ENCODE measurements at places on chromosomes 7 and 10. TPM values are rescaled to one million over a fixed set of nuclear protein-coding genes. Genes with fewer than 3 reads are reported as not detected.

GRCh38 chr7:50688226-50688590 is 94.5 kb downstream of the GRB10 start:
- no peak for DNase-seq

GRCh38 chr10:112244197-112244596 is 39.0 kb upstream of the TECTB start:
- DNase-seq: no peak

GRCh38 chr7:26374647-26375373 is 83.1 kb downstream of the SNX10 start:
- no peak for DNase-seq

DNA sequence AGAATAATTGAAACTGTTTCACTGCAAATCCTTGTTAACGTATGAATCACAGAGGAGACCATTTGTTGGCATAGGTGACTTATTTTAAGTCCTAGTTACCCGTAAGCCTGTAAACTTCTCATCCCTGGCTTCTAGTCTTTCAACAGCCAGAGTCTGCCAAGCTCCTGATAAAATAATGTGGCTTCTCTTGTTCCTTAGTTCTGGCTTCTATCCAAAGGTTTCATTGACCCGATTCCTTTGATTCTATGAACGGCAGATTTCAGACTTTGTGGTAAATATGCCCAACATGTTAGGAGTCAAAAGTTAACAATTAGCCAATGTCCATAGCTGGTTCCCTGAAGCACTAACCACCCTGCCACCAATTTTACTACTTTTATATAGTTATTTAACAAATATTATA is 23.3 kb downstream of the DNAH11 start:
- no peak for DNase-seq

- DNase-seq: no peak
Measured at GRCh38 chr7:21771266-21771665, 174.4 kb downstream of the CDCA7L start.

GRCh38 chr10:58756130-58756719 is 243.6 kb downstream of the BICC1 start:
- no peak for DNase-seq

DNA sequence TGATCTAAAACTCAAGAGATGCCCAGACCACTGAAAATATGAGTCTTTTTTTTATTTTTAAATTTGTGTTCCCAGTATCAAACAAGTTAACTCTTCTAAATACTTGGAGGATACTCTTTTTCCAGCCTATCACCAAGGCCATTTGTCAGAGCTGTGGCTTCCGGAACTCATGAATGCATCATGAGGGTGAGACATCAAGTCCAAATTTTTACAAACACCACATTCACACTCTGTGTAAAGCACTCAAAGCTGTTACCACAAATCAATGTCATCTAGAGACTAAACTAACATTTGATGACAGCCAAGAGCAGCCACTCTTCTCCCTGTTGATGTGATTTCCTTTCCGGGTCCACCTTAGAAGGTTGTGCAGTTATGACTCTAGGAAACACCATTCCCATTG is 43.8 kb upstream of the ARID5B start:
- DNase-seq: no peak

- DNase-seq: no peak
Measured at GRCh38 chr7:128932862-128933179, 4.9 kb upstream of the IRF5 start.

GRCh38 chr7:47264021-47264651 is 317.8 kb downstream of the TNS3 start:
- no peak for DNase-seq

DNA sequence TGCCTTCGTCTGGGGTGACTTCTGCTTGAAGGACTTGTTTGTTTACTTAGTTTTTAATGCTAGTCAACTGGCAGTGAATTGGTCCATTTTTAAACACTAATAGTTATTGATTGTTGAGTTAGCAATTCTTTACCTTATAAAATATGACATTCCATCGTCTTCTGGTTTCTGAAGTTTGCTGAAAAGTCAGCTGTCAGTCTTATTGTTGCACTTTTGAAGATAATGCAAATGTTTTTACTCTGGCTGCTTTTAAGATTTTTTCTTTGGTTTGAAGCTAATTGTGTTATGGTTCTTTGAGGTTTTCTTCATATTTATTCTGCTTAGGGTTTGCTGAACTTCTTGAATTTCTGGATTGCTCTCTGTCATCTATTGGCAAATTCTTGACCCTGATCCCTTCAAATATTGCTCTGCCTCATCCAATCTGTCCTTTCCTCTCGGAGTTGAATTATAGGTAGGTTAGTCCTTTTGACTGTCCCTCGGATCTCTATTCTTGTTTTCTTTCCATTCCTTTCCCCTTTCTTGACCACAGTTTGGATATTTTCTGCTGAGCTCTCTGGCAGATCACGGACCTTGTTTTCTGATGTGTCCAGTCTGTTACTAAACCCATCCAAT is 24.2 kb downstream of the MGMT start:
- DNase-seq: no peak

DNA sequence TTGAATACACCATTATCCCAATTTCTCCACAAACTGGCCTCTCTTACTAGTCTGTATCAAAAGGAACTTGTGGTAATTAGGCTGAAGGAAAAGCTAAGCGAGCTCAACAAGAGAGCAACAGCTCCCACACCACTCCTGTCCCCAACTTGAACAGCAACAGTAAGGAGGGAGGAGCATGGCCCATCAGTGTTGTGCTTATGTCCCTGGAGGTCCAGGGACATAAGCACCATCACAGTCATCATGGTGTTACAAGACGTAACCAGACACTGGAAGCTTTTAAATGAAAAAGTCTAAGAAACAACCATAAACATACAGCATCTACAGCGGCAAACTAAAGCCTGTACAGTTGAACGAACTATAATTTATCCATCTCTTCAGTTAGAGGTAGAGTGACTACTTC is 989 bp downstream of the ERLIN1 start:
- DNase-seq: no peak

DNA sequence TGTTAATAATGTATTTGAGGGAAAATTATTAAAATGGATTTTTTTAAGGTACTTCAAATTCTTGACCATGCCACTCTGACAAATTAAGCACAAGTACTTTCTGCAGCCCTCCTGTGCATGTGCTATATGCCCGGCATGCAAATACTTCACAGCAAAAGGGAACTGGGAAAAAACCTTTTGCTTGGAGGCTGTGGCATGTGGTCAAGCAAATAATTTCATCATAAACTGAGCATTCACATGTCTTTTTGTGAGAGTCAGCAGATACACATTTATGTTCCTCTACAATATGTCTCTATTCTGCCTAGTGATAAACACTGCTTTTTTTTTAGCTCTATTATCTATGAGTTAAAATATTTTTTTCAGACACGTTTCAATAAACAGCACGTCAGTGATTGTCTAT is 53.7 kb upstream of the SEMA3A start:
- DNase-seq: no peak

- DNase-seq: no peak
Measured at GRCh38 chr10:80288849-80289248, 609 bp downstream of the MAT1A start.

DNA sequence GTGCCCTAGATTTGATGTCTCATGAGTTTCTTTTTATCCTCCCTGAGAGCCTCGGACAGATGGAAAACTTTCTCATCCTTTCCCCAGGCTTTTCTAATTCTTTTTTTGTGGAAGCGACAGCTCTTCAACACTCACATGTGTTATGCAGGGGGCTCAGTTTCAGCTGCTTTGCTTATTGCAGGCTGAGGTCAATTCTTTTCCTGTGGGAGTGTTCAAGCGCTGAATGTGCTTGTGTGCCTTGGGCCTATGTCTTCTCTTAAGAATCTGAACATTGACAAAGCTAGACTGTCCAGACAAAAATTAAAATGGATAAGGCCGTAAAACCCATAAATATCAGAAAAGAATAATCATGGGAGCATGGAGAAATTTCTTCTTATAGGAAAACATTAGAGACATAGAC is 125.2 kb upstream of the STEAP4 start:
- DNase-seq: no peak

DNA sequence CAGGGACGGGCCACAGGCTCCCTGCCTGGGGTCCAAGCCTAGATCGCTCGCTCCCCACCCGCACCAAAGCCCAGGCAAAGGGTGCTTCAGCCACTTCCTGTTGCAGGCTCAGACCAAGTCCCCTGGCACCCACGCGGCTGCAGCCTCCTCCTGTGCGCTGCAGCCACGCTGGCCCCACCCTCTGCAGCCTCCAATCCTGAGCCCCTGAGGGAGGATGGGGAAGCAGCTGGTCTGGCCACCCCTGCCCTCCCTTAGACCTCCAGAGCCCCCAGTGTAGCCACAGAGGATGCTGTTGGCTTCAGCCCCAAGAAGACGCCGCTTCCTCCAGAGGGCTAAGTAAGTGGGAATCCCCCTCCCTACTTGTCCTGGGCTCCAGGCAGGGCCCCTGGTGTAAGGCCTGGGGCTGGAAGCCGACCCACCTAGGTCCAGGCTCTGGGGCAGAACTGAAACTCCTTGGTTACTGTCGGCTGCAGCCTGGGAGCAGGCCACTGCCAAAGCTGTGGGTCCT is 9.4 kb downstream of the LIMK1 start:
- no peak for DNase-seq

DNA sequence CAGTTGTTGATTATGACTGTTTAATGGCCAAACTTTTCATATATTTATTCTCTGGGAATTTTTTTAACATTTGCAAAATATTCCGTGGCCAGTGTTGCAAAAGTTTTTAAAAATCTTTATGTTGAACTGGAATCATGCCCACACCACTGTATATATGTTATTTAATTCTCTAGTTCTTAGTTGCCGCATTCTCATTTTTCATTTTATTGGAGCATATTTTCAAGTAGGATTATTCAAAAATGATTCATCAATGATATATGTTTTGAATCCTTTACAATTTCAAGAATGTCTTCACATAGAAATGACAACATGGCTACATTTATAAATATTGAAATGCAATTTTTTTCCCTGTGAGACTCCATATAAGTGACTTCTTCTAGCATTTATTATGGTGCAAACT is 188.6 kb upstream of the LRRTM3 start:
- no peak for DNase-seq

DNA sequence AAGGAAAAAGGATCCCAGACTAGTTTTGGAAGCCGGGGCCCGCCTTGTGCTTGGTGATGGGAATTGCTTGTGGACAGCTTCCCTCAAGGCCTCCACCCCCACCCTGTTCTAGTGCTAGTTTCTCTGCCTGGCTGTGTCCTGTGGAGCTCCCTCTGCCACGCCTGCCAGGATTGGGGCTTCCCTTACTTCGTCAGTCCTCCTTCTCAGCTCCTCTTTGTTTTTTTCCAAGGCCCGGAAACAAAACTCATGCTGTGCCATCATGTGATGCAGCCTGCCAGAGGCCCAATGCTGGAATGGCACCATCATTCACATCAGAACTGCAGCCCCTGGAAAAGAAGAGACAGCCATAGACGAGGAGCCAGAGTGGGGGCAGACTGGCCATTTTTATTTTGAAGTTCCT is 11.2 kb downstream of the YKT6 start:
- DNase-seq: no peak

DNA sequence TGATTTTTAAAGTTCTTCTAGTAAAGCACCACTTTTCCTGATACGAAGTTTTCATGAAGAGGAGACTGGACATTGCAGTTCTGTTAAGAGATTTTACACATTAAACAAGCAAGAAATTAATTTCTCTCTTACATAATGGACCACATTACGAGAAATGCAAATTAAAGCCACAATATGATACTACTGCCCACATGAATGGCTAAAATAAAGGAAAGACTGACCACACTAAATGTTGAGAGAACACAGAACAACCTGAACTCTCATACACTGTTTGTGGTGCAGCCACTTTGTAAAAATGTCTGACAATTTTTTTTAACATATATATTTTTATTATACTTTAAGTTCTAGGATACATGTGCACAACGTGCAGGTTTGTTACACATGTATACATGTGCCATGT is 44.0 kb upstream of the HERPUD2 start:
- DNase-seq: no peak

DNA sequence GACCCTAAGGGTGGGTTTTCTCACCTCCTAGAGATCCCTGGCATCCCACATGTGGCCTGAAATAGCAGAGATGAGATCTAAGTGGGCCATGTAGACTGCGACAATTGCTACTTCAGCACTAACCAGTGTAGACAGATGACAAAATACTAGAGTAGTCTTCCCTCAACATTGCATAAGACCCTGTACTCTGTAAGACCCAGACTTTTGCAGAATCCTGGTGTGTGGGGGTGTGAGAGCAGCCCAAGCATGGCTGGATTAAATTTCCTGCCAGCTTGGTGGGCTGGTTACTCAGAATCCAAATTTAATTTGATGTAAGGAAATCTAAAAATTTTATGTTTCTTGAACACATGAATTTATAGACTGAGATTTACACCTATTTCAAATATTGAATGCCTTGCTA is 88.3 kb downstream of the ZNF365 start:
- DNase-seq: no peak

- no peak for DNase-seq
Measured at GRCh38 chr7:55629051-55629677, 56.9 kb upstream of the VOPP1 start.

DNA sequence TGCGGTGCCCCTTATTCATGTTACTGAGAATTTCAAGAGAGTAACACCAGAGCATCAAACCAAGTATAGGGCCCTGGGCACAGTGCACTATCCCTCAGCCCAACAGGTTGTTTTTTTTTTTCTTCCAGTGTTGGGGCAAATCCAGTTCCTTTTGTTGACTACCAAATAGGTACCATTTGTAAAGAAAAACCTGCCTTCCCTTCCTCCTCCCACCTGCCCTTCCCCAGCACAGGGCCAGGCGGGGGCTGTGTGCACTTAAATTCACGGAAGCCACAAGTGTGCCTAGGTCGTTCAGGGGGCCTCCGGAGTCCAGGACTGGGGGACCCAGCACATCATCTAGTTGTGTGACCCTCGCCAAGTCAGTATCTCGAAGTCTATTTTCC is 595 bp upstream of the SFXN4 start:
- DNase-seq: no peak

GRCh38 chr10:63977329-63977923 is 456.2 kb downstream of the REEP3 start:
- DNase-seq: peak; percentile 26

DNA sequence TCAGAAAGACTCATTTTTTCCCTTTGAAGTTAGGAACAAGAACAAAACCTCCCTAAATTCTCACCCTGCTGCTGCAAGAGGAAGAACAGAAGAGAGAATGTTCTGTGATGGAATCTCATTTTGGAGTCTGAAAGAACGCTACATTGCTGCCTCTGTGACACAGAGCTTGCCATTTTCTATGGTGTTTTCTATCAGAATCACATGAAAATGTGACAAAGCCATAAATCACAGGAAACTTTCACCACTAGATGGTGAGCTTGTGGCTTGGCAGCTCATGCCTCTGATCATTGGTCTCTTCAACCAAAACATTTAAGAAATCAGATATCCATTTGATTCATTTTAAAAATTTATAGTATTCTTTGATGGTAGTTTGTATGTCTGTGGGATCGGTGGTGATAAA is 82.9 kb downstream of the CADPS2 start:
- no peak for DNase-seq

The MAD1L1 gene
- 136 TPM for total RNA-seq

The SEMA4G gene
- total RNA-seq: 0.68 TPM

The ABCF2 gene
- 27.6 TPM for total RNA-seq

The DMTF1 gene
- 95.3 TPM for total RNA-seq

The SORCS1 gene
- total RNA-seq: not detected

The SCART1 gene
- total RNA-seq: 15.3 TPM

The ERVW-1 gene
- not detected for total RNA-seq

The PARD3 gene
- total RNA-seq: 0.15 TPM

The OR2A7 gene
- total RNA-seq: 3.0 TPM
